Activated CD4-positive, alpha-beta T cell treated with anti-CD3 and anti-CD28 coated beads, Interleukin-2, amount 10 ng/mL, durations not matched to agents 7 days and 5 days (primary cell): ENCODE measurements at places on chromosomes 12 and 14.

GRCh38 chr12:38934686-38935085 lies 29.3 kb upstream of the CPNE8 start:
- no peak for DNase-seq

DNA sequence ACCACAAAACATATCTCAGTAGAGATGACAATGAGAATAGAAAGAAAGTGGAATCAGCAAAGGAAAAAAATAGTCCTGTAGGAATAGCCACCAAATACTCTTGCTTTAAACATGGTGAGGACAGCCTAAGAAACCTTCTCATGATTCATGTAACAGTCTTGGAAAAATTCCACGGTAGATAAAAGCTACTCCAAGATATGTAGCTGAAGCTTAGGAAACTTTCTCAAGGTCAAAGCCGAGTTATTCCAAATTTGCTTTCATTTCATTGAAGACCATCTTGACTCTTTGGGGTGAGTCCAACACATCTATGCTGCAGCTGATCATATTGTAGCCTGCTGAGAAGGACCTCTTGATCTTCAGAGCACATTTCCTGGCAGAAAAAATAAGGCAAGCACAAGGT lies 157.6 kb downstream of the PAH start:
- no peak for DNase-seq

DNA sequence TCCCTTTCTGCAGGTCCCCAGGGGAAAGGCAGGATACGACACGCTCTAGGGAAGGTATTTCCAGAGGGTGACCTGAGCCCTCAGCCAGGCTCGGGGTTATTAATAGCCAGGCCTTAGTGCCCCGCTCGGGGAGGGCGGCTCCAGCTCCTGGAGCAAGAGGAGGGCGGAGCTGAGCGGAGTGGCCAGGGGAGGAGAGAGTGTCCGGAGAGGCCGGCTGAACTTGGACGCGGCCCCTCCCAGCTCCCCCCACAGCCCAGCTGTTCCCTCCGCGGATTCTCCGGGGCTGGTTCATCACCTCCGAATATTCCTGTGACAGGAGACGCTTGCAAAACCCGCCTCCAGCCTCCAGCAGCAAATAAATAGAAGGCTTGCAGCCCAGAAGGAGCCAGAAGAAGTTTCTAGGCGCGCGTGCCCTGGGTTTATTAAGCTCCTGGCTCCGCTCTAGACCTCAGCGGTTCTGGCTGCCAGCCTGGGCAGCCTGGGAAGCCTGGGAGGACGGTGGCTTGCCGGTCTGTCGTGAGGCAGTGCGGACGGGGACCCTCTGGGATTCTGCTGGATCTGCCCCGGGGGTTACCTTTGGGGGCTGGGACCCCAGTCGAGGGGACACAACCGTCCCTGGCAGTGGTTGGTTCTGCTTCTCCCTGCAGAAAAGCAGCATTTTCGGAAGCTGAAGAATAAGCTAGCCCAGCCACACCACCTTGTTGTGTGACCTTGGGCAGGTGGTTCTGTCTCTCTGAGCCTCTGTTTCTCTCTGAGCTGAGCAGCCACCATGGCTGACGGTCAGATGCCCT lies at the start of gene HSPB8:
HSPB8 (plus strand) TSS at position 388 of the 791 bp plus-strand sequence; CDS start at position 770, 382 bp downstream.
- DNase-seq, result no peak

DNA sequence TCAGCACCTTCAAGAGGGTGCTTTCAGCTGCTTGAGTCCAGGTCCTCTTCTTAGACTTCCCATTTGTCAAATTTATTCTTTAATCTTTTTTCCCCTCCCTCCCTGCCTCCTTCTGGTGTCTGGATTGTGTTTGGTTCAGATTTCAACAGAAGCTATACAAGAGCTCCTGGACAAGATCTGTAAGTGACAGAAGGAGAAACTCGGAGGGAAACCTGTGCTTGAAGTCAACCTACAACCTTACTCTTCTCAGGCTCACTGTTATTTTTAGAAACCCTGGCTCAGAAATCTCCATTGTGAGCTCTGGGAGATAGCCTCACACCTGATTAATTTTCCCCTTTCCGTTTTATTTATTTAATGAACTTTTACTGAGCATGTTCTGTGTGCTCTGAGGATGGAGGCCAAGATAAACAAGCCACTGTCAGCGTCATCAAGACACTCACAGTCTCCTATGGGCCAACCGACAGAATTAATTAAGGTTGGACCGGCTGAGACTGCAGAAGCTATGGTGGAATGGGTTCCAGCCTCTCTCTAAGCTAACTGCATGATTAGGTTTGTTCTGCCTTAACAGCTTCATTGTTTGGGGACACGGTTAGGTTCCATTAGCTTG lies 13.5 kb downstream of the PDE1B start:
- DNase-seq, result no peak

GRCh38 chr14:55780156-55780946 lies 200.3 kb downstream of the KTN1 start:
- DNase-seq, result no peak

DNA sequence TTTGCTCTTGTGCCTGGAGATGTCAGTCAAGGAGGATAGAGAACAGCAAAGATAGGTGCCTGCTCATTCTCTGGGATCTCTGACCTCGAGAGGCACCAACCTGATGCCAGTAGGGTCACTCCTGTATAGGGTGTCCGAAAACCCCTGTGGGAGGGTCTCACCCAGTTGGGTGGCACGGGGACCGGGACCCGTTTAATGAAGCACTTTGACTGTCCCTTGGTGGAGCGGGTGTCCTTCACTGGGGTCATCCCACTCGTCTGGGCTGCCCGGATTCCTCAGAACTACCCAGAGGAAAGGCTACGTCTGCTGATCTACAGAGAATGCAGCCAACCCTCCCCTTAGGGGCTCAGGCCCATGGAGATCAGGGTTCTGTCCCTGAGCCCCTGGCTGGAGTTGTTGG lies 157.6 kb downstream of the CAPZA3 start:
- no peak for DNase-seq

- DNase-seq, result no peak
Observed at GRCh38 chr12:25121916-25122315, 73.0 kb downstream of the DNAI7 start.

DNA sequence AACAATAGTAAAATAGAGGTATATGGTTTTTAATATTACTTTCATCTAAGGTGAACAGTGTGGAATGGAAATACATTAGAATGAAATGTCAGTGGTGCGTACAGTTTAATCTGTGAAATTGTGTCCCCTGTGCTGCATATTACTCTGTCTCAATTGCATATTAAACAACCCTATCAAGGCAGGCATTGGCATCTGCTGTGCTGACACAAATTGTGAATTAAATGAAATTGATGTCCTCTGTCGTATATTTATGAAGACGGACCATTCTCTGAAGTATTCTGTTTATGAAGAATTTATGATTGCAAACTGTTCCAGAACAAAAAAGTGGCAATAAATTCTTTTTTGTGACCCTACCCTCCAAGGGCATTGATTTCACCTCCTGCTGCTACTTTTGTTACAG lies 204.4 kb upstream of the NPAS3 start:
- DNase-seq, result no peak

DNA sequence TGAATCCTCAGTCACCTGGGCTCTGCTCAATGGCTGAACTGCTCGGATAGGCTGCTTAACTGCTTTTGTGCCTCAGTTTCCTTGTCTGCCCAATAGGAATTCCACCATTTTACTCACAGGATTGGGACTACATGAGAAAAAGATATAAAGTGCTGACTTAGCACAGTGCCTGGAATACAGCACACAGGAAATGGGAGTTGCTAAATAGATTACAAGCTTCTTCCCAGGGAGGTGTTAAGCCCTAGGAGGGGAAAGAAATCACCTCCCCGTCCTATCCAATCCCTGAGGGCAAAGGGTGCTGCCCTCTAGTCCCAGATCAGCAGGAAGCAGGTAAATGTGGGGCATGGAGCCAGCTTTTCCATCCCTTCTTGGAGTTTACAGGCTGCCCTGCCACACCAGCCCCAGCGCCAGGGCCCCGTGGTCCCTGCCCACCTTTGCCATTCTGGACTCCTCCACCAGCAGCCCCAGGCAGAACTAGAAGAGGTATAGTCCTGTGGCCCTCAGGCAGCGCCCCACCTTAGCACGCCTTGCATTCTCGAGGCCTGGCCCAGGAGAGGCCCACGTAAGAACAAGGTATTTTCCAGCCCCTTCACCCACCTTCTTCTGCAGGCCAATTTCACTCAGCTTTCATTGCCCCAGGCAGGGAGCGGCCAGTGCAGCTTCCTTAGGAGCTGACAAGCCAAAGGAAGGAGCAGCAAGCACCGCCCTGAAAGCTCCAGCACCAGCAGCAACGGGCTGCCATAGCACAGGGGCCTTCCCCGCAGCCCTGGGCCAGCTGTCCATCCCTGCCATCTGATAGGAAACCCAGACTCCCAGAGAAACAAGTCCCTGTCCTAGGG lies 28.8 kb upstream of the RPLP0 start:
- no peak for DNase-seq

DNA sequence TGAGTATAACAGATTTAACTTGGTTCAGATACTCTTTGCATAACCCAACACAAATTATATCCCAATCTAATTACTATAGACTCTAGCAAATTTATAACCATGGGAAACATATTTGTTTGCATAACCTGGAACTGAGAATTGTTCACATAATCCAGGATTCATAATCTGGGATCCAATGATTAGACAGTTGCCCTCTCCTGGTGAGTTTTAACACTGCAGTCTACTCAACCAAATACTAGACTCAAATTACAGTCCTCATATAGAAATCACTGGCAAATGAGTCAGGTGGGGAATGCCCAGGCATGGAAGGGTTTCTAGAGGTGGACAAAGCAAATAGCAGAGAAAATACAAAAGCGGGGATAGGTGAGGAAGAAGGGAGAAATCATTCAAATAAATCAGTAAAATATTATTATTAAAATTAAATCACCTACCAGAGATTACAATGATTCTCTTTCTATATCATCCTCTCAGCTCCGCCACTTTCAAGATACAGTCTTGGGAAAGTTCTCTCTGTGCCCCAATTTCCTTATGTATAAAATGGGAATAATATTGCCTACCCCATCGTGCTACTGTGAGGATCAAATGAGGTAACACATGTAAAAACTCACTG lies 9.4 kb downstream of the GCH1 start:
- DNase-seq, result peak; percentile 59

DNA sequence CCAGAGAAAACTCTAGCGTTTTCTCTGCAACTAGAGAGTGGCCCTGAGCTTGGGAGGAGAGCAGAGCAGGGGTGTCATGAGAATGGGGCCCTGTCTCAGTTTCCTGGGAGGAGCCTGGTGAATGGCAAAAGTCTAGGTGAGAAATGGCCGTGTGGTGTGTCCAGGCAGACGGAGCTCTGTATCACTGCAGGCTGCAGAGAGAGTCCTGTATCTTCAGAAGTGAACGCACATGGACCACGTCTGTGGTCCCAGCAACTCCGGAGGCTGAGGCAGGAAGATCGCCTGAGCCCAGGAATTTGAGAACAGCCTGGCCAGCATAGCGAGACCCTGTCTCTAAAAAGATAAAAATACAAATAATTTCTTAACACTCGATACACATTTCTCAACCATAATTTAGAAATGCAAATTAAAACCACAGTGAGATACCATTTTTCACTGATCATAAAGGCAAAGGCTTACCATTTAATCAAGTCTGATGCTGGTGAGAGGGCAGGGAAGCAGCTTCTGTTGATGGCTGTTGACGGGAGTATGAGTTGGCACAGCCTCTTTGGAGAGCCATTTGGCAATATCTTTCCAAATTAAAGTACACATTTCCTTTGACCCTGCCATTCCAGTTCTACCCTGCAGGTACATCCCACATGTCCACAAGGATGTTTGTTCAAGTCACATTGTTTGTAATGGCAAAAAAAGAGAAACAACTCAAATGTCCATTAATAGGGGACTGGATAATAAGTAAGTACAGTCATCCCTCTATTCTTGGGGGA lies 51.0 kb downstream of the NFKBIA start:
- no peak for DNase-seq

GRCh38 chr14:92719421-92719820 lies 29.0 kb downstream of the LGMN start:
- DNase-seq, result no peak

GRCh38 chr12:6061660-6062059 lies 62.8 kb downstream of the VWF start:
- DNase-seq, result no peak

GRCh38 chr12:92973614-92974013 lies 44.5 kb upstream of the EEA1 start:
- no peak for DNase-seq

- peak; percentile 60 for DNase-seq
Observed at GRCh38 chr12:55830601-55831446, 1.4 kb upstream of the DNAJC14 start.

GRCh38 chr14:65594153-65594881 lies 181.8 kb downstream of the FUT8 start:
- no peak for DNase-seq

- DNase-seq, result peak; percentile 54
Observed at GRCh38 chr14:91649930-91650329, 82.0 kb downstream of the CATSPERB start.

GRCh38 chr12:57550641-57551549 lies 1.1 kb downstream of the KIF5A start:
- no peak for DNase-seq

DNA sequence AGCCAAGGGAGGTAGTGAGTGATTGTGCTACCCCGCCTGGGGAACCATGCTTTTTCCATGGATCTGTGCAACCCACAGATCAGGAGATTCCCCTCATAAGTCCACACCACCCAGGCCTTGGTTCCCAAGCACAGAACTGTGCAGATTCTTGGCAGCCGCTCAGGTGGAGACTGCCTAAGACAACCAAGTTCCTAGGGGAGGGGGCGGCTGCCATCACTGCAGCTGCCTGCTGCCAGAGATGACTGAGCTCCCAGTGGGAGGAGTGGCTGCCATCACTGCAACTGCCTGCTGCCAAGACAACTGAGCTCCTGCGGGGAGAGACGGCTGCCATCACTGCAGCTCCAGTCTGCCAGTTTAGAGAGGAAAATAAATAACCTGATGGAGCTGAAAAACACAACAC lies 138.3 kb upstream of the GARIN2 start:
- no peak for DNase-seq

- DNase-seq, result no peak
Observed at GRCh38 chr12:82108615-82109014, 249.6 kb downstream of the CCDC59 start.

- DNase-seq, result no peak
Observed at GRCh38 chr14:20434701-20435581, 1.0 kb downstream of the KLHL33 start.

DNA sequence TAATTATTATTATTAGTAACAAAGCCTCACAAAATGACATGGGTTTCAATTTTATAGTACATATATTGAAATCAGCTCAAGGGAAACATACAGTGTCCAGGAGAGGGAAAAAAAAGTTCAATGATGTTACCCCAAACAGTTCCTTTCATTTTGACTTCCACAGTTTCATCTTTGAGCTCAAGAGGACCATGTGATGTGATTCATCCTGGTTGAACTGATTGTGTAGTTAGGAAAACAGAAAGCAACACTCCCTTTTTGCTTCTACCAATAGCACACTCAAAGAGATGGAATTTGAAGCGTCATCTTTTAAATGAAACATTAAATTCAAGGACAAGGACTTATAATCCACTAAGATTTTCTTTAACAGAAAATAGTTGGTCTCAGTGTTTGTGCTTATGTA lies 461.0 kb downstream of the FOXG1 start:
- DNase-seq, result no peak
